ENCODE measurements at places on chromosomes 11 and 22.
A peak's percentile ranks its signal among the peaks of the same experiment; 100 is the strongest.

- DNase-seq = no peak
Measured at GRCh38 chr11:68687311-68687710, 3.0 kb downstream of the GAL start.

GRCh38 chr22:48372390-48372789 is 1455.3 kb downstream of the BRD1 start:
- no peak for DNase-seq

DNA sequence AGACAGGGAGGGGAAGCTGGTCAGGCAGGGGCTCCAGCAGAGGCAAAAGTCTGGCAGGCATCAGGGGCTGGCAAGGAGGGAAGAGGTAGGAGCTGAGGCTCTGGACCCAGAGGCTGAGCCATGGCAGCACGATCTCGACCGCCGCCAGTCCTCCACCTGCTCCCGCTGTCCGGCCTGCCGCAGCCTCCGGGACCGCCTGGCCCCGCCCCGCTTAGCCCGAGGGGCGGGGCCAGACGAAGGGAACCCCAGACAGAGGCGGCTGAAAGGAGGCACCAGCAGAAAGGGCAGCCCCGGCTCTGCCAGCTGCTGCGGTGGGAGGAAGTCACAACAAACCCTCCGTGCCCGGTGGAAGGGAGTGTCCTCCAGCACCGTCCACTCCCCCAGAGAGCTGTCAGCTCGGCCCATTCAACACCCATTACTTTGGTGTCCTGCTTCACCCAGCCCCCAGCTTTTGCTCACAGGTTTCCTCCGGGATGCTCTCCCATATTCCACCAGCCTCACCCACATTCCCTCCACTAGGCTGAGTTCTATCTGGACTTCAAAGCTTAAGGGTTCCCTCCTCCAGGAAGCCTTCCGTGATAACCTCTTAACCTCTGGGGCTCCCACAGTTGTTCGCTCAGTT is at the start of gene MFNG:
Gene MFNG (minus strand): TSS at position 161 of the 622 bp plus-strand sequence. CDS start 207 bp downstream, outside the sequence.
- peak; percentile 59 for DNase-seq

GRCh38 chr11:11387622-11388305 is 34.7 kb upstream of the CSNK2A3 start:
- no peak for DNase-seq

Data from pons (tissue), 1 donor.